Panc1 (cell line): ENCODE measurements at places on chromosomes 16 and 17. TPM values are rescaled to one million over a fixed set of nuclear protein-coding genes. Genes with fewer than 3 reads are reported as not detected.
A peak's percentile ranks its signal among the peaks of the same experiment; 100 is the strongest.

GRCh38 chr17:15462976-15463772 lies 4.2 kb downstream of the CDRT4 start:
- no peaks in the 10 kb centered on the region for H3K36me3 ChIP-seq
- no peaks in the 10 kb centered on the region for H3K27me3 ChIP-seq
- no peaks in the 10 kb centered on the region for H3K4me1 ChIP-seq
- H3K27ac ChIP-seq = no peak overlapping the region

GRCh38 chr17:6862825-6863224 lies 31.3 kb upstream of the TEKT1 start:
- no peaks in the 10 kb centered on the region; the same call in 1 of the 2 replicates for H3K27me3 ChIP-seq
- no peaks in the 10 kb centered on the region; the same call in 1 of the 2 replicates for H3K36me3 ChIP-seq
- no peak overlapping the region for H3K27ac ChIP-seq
- H3K4me3 ChIP-seq = no peak overlapping the region
- DNase-seq = no peak
- no peaks in the 10 kb centered on the region for H3K4me1 ChIP-seq

DNA sequence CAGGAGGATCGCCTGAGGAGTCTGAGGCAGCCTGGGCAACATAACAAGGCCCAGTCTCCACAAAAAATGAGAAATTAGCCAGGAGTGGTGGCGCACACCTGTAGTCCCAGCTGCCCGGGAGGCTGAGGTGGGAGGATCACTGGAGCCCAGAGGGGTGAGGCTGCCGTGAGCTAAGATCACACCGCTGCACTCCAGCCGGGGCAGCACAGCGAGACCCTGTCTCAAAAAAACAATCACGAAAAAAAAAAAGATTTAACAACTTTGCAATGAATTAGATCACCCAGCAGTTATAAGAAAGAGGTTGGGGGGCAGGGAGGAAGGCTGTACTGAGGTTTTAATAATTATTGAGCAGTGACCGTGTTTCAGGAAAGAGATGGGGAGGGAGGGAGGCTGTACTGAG lies 49.4 kb downstream of the RPH3AL start:
- DNase-seq = no peak
- no peak overlapping the region for H3K4me3 ChIP-seq
- no peaks in the 10 kb centered on the region for H3K36me3 ChIP-seq
- no peaks in the 10 kb centered on the region for H3K4me1 ChIP-seq
- no peaks in the 10 kb centered on the region for H3K27me3 ChIP-seq

DNA sequence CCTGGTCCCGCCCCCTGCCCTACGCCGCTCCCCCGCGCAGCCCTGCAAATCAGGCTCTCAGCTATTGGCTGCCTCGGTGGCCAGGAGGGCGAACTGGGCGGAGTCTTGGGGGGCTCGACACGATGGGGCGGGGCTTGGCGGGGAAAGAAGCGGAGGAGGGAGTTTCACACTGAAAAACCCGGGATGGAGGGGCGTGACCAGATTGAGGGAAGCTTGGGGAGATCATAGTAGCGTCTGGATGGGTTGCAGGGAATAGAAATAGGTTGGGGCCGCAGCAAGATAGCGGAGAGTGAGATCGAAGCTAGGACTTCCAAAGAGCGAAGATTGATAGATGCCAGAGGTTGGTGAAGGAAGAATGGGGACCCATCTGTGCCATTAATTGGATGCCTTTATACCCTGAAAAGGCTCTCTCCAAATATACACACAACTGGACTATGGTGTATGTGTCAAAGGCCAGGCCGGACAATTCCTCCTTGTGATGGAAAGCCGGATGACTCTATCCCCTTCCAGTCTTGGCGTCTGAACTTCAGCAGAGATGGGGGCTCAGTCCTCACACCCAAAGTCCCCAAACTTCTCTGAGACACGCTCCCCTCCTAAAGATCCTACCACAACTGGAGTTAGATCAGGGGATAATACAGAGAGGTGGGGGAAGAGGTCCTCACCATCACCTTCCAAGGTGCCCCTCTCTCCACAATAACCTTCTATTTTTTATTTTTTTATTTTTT lies 376 bp upstream of the STAC2 start:
- H3K4me3 ChIP-seq = no peak overlapping the region
- no peaks in the 10 kb centered on the region; the same call in 1 of the 2 replicates for H3K27me3 ChIP-seq
- H3K36me3 ChIP-seq = no peaks in the 10 kb centered on the region
- no peaks in the 10 kb centered on the region for H3K4me1 ChIP-seq
- no peak for DNase-seq
- H3K27ac ChIP-seq = no peak overlapping the region

Gene MYH1
- not detected for total RNA-seq

- H3K4me3 ChIP-seq = no peak overlapping the region
- no peaks in the 10 kb centered on the region for H3K4me1 ChIP-seq
Observed at GRCh38 chr17:6912110-6913051, 80.9 kb upstream of the TEKT1 start.

DNA sequence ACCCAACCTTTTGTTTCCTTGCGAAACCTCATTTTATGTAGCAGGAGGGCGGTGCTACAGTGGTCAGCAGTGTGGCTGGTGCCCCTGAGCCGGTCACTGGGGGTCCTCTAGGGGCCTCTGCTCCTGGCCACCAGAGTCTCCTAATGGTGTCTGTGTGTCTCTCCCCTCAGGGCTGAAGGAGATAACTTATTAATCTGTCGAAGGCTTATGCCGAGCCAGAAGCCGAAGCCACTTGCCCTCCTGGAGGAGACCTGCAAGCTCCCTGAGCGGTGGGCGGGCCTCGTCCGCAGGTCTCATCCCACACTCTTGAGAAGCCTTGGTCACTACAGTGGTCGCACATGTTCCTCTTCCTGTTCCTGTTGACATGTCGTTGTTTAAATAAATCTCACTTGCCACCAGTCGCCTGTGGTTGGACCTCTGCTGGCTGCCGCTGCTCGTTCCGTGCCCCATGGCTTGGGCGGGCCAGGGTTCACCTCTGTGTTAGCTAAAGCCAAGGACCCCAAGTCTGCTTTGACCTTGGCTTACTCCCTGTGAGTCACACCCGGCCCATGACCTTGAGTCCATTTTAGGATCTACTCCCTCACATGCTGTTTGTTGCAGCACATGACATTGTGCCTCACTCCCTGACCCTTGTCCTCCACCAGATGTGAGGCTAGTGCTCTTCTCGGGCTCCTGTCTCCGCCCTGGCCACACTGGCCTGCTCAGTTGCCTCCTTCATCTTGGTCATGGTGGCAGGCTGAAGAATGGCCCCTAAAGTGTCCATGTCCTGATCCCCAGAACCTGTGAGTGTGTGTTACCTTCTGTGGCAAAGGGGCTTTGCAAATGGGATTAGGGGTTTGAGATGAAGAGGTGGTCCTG lies 38.7 kb upstream of the AQP8 start:
- no peak overlapping the region for H3K4me3 ChIP-seq
- no peaks in the 10 kb centered on the region for H3K36me3 ChIP-seq
- no peak overlapping the region for H3K27ac ChIP-seq
- H3K4me1 ChIP-seq = no peaks in the 10 kb centered on the region
- no peak for DNase-seq

- H3K27ac ChIP-seq = no peak overlapping the region
- no peaks in the 10 kb centered on the region for H3K4me1 ChIP-seq
- DNase-seq = no peak
- no peak overlapping the region for H3K4me3 ChIP-seq
- no peaks in the 10 kb centered on the region for H3K27me3 ChIP-seq
Observed at GRCh38 chr17:16929757-16930520, 42.0 kb downstream of the TNFRSF13B start.

DNA sequence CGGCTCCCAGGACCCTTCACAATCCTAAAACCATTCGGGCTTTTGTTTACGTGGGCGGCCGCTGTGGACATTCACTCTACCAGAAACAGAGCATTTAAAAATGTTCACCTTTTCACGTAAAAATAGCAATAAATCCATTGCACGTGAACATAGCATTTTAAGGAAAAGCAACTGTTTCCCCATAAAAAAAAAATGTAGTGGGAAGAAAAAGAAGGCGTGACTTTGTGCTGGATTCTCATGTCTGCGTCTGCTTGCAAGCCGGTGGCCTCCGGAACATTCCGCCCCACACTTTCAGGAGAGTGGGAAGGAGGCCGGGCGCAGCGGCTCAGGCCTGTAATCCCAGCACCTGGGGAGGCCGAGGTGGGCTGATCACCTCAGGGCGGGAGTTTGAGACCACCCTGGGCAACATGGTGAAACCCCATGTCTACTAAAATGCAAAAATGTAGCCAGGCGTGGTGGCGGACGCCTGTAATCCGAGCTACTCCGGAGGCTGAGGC lies 13.4 kb upstream of the GNG13 start:
- H3K4me3 ChIP-seq = no peak overlapping the region
- no peaks in the 10 kb centered on the region for H3K27me3 ChIP-seq

DNA sequence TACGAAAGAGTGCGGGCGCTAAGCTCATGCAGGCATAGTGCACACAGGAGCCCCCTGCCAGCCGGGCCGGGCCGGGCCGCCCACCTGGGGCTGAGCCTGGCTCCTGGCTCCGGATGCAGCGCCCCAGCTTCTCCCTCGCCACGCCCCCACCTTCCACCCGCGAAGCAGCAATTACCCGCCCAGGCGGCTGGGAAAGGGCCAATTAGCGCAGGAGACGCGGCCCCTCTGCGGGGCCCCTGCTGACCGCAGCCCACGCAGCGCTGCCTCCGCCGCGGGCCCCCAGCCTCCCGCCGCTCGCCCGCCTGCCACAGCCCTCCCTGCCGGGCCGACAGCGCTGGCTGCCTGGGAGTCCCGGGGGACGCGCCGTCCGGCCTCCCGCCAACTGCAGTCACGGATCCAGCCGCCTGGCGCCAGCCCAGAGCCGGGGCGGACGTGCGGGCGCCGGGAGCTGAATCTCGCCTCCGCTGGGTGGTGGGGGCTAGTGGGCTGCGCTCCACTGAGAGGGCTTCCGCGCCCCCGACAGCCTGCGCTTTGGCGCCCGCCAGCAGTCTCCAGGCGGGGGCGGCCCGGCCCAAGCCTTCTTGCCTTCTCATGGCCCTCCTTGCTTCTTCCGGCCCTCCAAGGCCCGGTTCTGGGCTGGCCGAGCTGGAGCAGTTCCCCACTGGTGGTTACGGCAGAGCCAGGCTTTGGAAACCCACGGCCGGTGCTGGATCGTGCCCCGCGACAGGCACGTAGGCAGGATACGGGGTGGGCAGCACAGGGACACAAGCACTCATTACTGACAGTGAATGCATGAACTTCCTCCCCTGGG lies 14.9 kb upstream of the CBFB start:
- H3K27me3 ChIP-seq = no peaks in the 10 kb centered on the region
- peak overlapping the region; percentile 45 for H3K4me3 ChIP-seq
- H3K27ac ChIP-seq = no peak overlapping the region

DNA sequence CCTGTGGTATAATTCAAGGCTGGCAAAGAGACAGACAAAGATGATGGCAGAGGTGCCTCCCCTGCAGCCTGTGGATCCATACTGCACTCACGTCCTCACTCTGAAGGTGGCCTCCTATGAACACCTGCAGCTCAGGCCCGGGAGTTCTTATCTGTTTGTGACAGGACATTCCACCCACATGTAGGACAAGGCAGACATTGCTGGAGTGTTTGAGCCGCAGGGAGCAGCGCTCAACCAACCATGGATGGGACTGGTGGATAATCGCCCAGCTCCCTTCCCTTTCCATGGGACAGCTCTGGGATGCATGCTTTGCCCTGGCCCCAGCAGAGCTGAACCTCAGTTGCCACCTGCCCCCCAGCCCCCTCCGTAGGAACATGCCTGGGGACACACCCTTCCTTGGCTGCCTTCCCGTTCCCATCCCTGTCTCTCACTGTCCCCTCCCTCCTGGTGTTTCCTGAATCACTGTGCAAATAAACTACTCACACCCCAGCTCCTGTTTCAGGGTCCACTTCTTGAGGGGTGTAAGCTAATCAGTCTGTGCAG lies 22.2 kb downstream of the ITPRIPL2 start:
- no peaks in the 10 kb centered on the region for H3K27me3 ChIP-seq
- no peak overlapping the region for H3K4me3 ChIP-seq
- DNase-seq = no peak
- no peaks in the 10 kb centered on the region for H3K36me3 ChIP-seq
- H3K27ac ChIP-seq = 0 out of 2 replicates have a peak overlapping the region, but pooled peaks have one; percentile 14
